Testis (tissue), 5 donors: ENCODE measurements at places on chromosomes 5 and 9.

GRCh38 chr9:105842023-105842644 lies 147.8 kb downstream of the TMEM38B start:
- H3K4me3 ChIP-seq, result no peak overlapping the region
- H3K27me3 ChIP-seq, result no peaks in the 10 kb centered on the region
- H3K4me1 ChIP-seq, result no peaks in the 10 kb centered on the region
- peak; percentile 62 for DNase-seq
- no peaks in the 10 kb centered on the region for H3K36me3 ChIP-seq

GRCh38 chr5:612498-613424 lies 621 bp downstream of the CEP72 start:
- no peaks in the 10 kb centered on the region for H3K27me3 ChIP-seq
- DNase-seq, result peak; percentile 35
- peaks cover 14% of the 10 kb centered on the region for H3K4me1 ChIP-seq
- peak overlapping the region; percentile 76 for H3K4me3 ChIP-seq

DNA sequence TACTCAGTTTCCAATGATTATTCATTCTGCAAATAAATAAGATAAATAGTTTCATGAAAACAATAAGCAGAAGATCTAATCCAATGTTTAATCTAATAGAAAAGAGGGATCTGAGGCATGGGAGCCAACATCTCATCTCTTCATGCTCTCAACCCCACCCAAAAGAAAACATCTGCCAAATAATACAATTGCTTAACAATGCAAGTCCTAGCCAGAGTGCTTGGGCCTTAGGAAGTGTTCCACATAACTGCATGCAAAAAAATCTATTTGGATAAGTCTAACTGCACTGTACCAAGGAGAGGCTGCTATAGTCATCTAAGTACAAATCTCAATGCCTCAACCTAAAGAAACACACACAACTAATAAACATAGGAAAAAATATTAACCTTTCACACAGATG lies 606.0 kb downstream of the CDH9 start:
- H3K27me3 ChIP-seq, result no peaks in the 10 kb centered on the region
- no peak for DNase-seq
- no peaks in the 10 kb centered on the region for H3K4me1 ChIP-seq
- no peak overlapping the region for H3K4me3 ChIP-seq

DNA sequence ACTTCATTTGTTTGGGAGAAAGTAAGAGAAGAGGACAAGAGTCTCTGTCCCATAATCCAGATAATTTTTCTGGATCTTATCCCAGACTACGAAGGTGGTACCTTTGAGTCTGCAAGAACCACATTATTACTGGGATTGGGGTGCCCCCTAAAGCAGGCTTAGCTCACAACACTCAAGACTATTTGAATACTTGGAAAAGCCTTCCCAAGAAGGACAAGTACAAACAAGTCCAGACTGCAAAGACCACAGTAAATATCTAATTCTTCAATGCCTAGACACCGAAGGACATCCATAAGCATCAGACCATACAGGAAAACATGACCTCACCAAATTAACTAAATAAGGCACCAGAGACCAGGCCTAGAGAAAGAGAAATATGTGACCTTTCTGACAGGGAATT lies 40.2 kb upstream of the TMED7 start:
- H3K4me3 ChIP-seq, result no peak overlapping the region
- no peak overlapping the region for H3K27ac ChIP-seq
- DNase-seq, result no peak
- H3K36me3 ChIP-seq, result no peaks in the 10 kb centered on the region
- no peaks in the 10 kb centered on the region for H3K27me3 ChIP-seq
- H3K4me1 ChIP-seq, result no peaks in the 10 kb centered on the region

GRCh38 chr9:77176106-77176505 lies 1.2 kb upstream of the VPS13A start:
- no peaks in the 10 kb centered on the region for H3K27me3 ChIP-seq
- no peaks in the 10 kb centered on the region for H3K36me3 ChIP-seq
- no peak for DNase-seq
- H3K4me3 ChIP-seq, result peak overlapping the region; percentile 74

GRCh38 chr9:37082214-37082765 lies 38.1 kb upstream of the ZCCHC7 start:
- DNase-seq, result no peak
- H3K4me3 ChIP-seq, result no peak overlapping the region
- no peak overlapping the region for H3K27ac ChIP-seq
- no peaks in the 10 kb centered on the region for H3K27me3 ChIP-seq
- H3K4me1 ChIP-seq, result no peaks in the 10 kb centered on the region

GRCh38 chr5:177433658-177434217 lies 7.3 kb downstream of the GRK6 start:
- no peak overlapping the region for H3K4me3 ChIP-seq
- no peaks in the 10 kb centered on the region for H3K4me1 ChIP-seq
- H3K27ac ChIP-seq, result no peak overlapping the region
- DNase-seq, result no peak
